ENCODE measurements at places on chromosomes 2 and 18.

- no peak for DNase-seq
Observed at GRCh38 chr2:109177635-109178034, 48.6 kb downstream of the SH3RF3 start.

- no peak for DNase-seq
Observed at GRCh38 chr2:12669036-12669435, 47.7 kb upstream of the TRIB2 start.

DNA sequence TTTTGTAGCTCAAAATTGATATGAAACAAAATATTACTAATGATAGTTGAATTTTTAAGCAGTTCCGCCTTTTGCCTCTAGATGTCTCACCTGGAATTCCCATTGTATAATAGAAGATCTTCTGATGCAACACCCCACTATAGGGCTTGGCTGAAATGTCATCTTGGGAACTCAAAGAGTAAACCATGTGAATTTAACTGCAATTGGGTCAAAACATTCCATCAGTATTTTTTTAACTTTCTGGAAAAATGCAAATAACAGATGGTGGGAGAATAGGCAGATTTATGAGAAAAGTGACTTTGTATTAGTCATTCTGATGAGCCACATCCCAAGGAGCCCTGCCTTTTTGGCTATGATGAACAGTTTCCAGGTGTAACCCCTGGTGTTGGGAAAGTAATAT, 489.9 kb downstream of the NYAP2 start:
- DNase-seq, result no peak

GRCh38 chr18:34741401-34741800, 31.3 kb downstream of the DTNA start:
- no peak for DNase-seq

All from type B pancreatic cell (in vitro differentiated cells).